Activated naive CD4-positive, alpha-beta T cell treated with anti-CD3 and anti-CD28 coated beads, Interleukin-2, amount 50 U/mL, for 72 hours (primary cell): ENCODE measurements at places on chromosomes 1 and 21.

GRCh38 chr1:206754011-206754410 is 16.6 kb upstream of the IL19 start:
- DNase-seq: no peak

- DNase-seq: no peak
Measured at GRCh38 chr1:29202053-29202452, 20.4 kb upstream of the SRSF4 start.

DNA sequence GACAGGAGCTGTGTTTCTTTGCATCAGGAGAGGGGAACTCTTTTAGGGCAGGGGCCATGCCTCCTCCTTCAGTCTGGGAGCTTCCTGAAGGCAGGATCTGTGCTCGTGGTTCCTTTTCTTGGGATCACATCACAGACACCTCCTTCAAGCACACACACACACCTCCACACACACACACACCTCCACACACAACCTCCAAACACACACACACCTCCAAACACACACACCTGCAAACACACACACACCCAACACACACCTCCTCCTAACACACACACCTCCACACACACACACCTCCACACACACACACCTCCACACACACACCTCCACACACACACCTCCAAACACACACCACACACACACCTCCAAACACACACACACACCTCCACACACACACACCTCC is 10.5 kb downstream of the LGR6 start:
- no peak for DNase-seq

DNA sequence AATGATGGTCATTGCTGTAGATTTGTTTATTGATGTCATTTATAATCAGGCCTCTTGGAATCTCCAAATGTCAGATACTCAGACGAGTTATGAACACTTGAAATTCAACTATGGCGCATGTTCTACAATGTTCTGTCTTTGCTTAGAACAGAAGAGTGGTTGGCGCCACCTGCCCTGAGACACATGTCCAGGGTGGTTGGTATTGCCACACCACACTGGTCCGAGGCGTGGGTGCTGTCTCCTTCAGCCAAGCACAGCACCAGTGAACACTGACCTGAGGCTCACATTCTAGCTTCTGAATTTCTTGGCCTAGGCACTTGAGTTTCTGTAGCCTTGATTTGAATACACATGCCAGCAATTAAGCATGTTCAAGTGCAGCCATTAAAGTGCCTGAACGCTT is 10.1 kb upstream of the BMP8A start:
- DNase-seq: no peak

DNA sequence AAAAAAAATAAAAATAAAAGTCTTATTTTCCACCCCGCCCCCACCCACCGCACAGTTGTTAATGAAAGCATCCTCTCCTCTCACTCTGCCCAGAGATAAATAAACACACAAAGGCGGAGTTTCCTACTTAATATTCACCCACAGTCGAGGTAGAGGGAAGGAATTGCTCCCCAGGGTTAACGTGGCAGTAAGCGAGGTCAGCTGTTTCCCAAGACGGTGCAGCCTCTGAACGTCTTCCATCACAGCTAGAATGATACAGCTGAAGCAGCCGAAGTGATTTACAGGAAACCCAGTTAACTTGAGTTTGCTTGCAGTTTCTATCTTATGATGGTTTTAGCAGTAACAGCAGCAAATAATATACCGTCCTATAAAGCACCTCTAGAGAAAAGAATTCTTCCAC is 283.9 kb downstream of the PBX1 start:
- DNase-seq: no peak

- DNase-seq: no peak
Measured at GRCh38 chr1:116942344-116942743, 32.6 kb downstream of the PTGFRN start.

GRCh38 chr1:24483441-24483840 is 19.2 kb upstream of the RCAN3 start:
- DNase-seq: peak; percentile 55

GRCh38 chr21:17461582-17461981 is 51.3 kb upstream of the CXADR start:
- DNase-seq: no peak

GRCh38 chr1:239947801-239948200 is 143.9 kb upstream of the FMN2 start:
- no peak for DNase-seq

DNA sequence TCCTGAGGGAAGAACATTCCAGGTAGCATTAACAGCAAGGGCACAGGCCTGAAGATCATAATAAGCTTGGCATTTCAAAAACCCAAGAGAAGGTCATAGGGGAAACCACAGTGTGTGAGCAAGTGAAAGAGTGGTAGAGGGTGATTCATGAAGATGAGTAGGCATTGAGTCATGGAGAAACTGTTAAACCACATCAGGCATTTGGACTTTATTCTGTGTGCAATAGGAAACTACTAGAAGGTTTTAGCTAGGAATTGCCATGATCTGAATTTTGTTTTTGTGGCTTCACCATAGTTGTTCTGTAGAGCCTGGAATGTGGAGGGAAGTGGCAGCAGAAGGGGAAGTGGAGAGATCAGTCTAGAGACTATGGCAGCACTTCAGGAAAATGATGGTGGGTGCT is 359.0 kb upstream of the PTBP2 start:
- no peak for DNase-seq

- DNase-seq: no peak
Measured at GRCh38 chr1:232450615-232451014, 179.3 kb downstream of the SIPA1L2 start.

- DNase-seq: peak; percentile 95
Measured at GRCh38 chr1:227734856-227735538, at the start of the genes JMJD4 and SNAP47. TSS of gene JMJD4 (minus strand) at chr1:227735302. CDS start at chr1:227735273, 29 bp downstream. TSS of gene SNAP47 (plus strand) at chr1:227735435. CDS start at chr1:227747737, 12,302 bp downstream.

GRCh38 chr1:48028218-48029069 is 31.3 kb upstream of the TRABD2B start:
- no peak for DNase-seq
